Trophoblast cell (in vitro differentiated cells and primary cell): ENCODE measurements at places on chromosomes 16 and 17.

GRCh38 chr17:7897773-7898172, 9.2 kb downstream of the CHD3 start:
- H3K4me3 ChIP-seq: no peak overlapping the region
- H3K36me3 ChIP-seq: peaks cover 52% of the 10 kb centered on the region
- no peaks in the 10 kb centered on the region for H3K27me3 ChIP-seq

- no peak for DNase-seq
- H3K4me1 ChIP-seq: peaks cover 3% of the 10 kb centered on the region
- H3K4me3 ChIP-seq: no peak overlapping the region
- H3K36me3 ChIP-seq: peaks cover 3% of the 10 kb centered on the region
Measured at GRCh38 chr16:16028311-16028999, 79.0 kb downstream of the ABCC1 start.

DNA sequence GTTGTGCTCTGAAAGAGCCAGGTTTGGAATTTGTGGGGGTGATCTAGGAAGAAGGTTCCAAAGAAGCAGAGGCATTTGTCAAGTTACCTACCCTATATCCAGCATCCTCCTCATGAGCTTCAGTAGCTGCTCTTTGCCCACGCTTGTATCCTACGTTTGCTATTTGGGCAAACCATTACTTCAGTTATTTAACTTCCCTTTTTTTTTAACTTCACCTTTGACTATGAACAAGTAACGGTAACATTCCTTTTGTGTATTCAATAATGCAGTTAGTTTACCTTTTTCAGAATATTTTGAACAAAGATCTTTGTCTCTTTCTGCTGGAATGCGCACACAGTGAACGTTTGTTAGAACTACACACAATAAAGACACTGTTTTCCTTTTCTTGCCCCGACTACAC, 41.5 kb downstream of the CYB5B start:
- H3K27me3 ChIP-seq: no peaks in the 10 kb centered on the region
- H3K36me3 ChIP-seq: peaks cover 5% of the 10 kb centered on the region
- no peak overlapping the region for H3K27ac ChIP-seq
- H3K4me3 ChIP-seq: no peak overlapping the region
- peaks cover 7% of the 10 kb centered on the region for H3K4me1 ChIP-seq

GRCh38 chr17:80725517-80725916, 180.9 kb downstream of the RPTOR start:
- no peak for DNase-seq
- H3K4me1 ChIP-seq: peaks cover 14% of the 10 kb centered on the region
- no peak overlapping the region for H3K27ac ChIP-seq
- H3K36me3 ChIP-seq: peaks cover 4% of the 10 kb centered on the region

- H3K27ac ChIP-seq: no peak overlapping the region
- H3K4me3 ChIP-seq: no peak overlapping the region
- H3K4me1 ChIP-seq: no peaks in the 10 kb centered on the region
- peaks cover 3% of the 10 kb centered on the region for H3K36me3 ChIP-seq
- no peak for DNase-seq
- no peaks in the 10 kb centered on the region for H3K27me3 ChIP-seq
Measured at GRCh38 chr17:20935740-20936139, 107.1 kb downstream of the USP22 start.

DNA sequence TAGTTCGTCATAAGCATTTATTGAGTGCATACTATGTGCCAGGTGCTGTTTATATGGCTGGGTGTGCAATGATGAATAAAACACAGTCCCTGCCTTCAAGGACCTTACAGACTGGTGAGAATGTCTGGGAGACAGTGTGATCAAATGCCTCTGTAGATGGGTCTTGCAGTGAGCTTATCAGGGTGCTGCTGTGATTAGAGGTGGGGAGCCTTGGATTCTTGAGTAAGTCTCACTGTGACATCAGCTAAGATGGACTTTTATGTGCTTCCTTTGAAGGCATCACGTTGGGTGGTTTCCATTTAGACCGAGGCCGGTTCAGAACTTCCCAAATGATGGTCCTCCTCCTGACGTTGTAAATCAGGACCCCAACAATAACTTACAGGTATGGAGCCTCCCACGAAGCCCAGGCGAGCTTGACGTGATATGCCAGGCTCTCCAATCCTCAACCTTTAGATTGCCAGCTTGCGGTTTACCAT, 10.0 kb downstream of the HERPUD1 start:
- H3K27me3 ChIP-seq: no peaks in the 10 kb centered on the region
- H3K36me3 ChIP-seq: peaks cover 52% of the 10 kb centered on the region
- H3K4me3 ChIP-seq: no peak overlapping the region
- no peak overlapping the region for H3K27ac ChIP-seq
- H3K4me1 ChIP-seq: no peaks in the 10 kb centered on the region

- no peaks in the 10 kb centered on the region for H3K27me3 ChIP-seq
- DNase-seq: no peak
- H3K36me3 ChIP-seq: peaks cover 9% of the 10 kb centered on the region
- no peak overlapping the region for H3K27ac ChIP-seq
Measured at GRCh38 chr16:48592839-48593429, 17.0 kb downstream of the N4BP1 start.
